ENCODE measurements at places on chromosomes 6 and 20. TPM values are rescaled to one million over a fixed set of nuclear protein-coding genes. Genes with fewer than 3 reads are reported as not detected.
A peak's percentile ranks its signal among the peaks of the same experiment; 100 is the strongest.

DNA sequence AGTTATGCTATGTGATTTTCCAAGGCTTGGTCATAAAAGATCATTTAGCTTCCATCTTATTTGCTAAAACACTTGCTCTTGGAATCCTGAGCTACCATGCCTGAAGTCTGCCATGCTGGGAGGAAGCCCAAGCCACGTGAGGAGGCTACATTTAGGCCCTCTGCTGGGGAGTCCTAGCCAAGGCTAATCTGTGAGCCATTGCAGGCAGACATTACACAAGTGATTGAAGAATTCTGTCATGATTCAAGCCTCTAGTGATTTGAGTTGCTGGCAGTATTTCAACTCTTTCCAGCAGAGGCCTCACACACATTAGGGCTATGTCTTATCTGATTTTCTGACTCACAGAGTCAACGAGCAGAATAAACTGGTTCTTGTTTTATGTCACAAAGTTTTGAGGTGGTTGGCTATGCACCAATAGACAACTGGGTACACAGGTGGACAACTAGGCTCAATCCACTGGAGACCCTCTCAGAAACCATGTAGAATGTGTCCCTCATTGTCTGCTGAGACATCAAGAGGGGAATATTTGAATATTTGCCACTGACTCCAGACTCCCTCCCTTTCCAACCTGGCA lies 227.2 kb upstream of the SULF2 start:
- DNase-seq: peak; percentile 76

GRCh38 chr6:160221423-160221822 lies 37.2 kb downstream of the SLC22A2 start:
- DNase-seq: no peak

GRCh38 chr20:52219441-52219840 lies 27.9 kb upstream of the ZFP64 start:
- DNase-seq: peak; percentile 16

DNA sequence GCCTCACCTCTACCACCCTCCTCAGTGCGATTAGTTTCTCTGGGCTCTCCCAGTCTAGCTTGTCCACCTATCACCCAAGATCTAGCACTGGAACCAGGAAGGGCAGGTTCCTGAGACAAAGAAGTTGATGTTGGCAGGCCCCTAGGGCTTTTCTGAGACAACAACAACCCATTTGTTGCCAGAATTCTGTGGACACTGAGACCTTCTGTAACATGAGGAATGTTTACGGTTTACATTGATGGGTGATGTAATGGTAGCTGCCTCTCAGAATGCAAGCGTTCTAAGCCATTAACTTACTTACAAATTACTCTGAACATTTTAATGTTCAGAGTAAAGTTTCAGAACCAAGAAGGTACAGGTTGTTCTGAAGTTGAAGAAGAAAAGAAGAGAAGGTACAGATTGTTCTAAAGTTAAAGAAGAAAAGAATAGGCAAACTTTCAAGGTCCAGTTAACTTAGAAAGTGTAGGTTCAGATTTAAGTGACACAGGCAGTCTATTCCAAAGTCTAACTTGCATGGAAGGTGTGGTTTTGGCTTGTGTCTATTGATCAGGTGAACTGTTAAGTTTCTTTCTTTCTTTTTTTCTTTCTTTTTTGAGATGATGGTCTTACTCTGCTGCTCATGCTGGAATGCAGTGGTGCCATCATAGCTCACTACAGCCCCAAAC lies 3.7 kb upstream of the MED23 start:
- no peak for DNase-seq

The CST9L gene
- total RNA-seq: not detected
